ENCODE measurements at places on chromosomes 7 and 10.

DNA sequence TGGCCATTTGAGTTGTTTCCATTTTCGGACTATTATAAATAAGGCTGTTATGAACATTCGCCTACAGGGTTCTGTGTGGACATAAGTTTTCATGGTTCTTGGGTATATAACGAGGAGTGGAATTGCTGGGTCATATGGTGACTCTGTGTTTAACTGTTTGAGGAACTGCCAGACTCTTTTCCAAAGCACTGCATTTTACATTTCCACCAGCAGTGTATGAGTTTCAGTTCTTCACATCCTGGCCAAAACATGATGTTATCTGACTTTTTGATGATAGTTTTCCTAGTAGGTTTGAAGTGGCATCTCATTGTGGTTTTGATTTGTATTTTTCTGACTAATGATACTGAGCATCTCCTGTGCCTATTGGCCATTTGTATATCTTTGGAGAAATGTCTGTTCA, 5.4 kb downstream of the SUV39H2 start:
- DNase-seq: no peak

DNA sequence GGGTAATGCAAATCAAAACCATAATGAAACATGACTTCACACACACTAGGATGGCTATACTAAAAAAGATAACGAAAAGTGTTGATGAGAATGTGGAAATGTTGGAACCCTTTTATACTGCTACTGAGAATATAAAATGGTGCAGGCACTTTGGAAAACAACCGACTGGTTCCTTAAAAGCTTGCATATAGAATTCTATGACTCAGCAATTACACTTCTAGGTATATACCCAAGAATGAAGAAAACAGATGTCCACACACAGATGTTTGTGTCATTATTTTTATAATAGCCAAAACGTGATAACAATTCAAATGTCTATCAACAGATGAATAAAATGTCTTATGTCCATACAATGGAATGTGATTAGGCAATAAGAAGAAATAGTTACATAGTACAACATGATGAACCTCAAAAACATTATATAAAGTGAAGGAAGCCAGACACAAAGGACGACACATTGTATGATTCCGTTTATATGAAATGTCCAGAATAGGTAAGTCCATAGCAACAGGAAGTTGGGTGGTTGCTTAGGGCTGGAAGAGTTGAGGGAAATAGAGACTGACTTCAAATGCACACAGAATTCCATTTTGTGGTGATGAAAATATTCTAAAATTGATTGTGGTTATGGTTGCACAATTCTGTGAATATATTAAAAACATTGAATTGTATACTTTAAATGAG, 148.3 kb upstream of the PHYHIPL start:
- no peak for DNase-seq

DNA sequence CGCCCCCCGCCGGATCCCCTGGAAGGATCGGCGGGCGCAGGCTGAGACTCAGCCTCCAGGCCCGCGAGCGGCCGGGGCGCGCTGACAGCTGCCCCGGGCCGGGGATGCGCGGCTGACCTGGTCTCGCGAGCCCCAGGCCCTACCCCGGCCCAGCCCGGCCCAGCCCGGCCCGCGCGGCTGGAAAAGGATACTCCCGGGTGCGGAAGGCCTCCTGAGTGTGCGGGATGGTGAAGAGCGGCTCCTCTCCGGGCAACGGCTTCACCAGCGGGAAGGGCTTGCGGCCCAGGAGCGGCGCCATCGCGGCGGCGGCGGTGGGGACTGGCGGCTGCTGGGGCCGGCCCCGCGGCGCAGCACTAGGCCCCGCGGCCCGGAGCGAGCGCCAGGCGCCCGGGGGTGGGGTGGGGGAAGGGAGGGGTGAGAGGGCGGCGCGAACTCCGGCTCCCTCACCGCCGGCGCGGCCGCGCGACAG, 423 bp downstream of the BAZ1B start:
- no peak for DNase-seq

- DNase-seq: peak; percentile 84
These were observed 112.1 kb downstream of the VPS41 start for GRCh38 chr7:38796626-38797501.

DNA sequence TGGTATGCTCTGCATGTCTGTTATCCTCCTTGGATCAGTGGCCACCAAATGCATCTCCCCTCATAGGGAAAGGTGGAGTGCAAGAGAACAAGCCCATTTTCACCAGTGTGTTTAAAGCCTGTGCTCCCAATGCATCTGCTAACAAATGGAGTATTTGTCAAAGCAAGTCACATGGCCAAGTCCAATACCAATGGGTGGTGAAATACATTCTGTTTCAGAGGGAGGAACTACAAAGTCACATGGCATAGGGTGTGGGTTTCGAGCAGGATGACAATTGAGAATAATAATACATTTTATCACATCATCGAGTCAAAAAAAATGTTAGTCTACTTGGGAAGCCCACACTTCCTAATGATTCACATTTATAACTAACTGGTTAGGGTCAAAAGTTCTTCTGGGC, 62.7 kb downstream of the SUGCT start:
- DNase-seq: no peak

DNA sequence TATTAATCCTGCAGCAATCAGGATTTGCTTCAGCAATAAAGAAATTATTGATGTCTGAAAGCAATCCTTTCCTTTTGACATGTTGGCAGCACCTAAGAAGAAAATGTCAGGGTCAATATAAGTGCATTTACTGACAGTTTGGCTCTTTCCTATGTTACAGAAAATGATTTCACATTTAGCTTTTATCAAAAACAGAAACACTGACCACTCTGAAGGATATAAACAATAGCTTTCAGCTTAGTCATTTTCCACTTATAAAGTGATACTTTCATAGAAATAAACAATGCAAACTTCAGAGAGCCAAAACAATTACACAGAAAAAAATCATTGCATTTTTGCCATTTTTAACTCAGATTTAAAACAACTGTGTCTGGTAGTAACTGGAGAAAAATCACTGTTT, 325.6 kb upstream of the KAT6B start:
- DNase-seq: peak; percentile 11

Measured in tongue (tissue), 3 donors.